Adipocyte (in vitro differentiated cells): ENCODE measurements at places on chromosomes 12 and 14.
A peak's percentile ranks its signal among the peaks of the same experiment; 100 is the strongest.

- DNase-seq: no peak
Measured at GRCh38 chr12:94080341-94081009, 67.9 kb upstream of the PLXNC1 start.

- DNase-seq: no peak
Measured at GRCh38 chr12:103698752-103699560, 111.9 kb downstream of the STAB2 start.

DNA sequence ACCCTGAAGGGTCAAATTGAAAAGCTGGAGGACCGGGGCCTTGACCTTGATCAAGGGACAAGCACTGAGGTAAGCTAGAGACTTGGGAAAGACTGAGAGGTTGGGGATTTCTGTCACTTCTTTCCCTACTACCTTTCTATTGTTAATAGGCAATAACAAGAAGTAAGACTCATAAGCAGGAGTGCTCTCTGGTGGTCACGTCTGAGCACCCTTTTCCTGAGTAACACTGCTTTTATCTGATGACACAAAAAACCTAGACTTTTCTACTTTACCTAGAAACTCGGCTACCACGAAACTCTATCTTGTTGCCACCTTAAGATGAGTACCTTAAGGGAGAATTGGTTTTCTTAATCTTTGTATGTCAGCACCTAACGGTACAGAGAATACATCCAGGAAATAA lies 35.5 kb upstream of the PPFIBP1 start:
- DNase-seq: no peak

DNA sequence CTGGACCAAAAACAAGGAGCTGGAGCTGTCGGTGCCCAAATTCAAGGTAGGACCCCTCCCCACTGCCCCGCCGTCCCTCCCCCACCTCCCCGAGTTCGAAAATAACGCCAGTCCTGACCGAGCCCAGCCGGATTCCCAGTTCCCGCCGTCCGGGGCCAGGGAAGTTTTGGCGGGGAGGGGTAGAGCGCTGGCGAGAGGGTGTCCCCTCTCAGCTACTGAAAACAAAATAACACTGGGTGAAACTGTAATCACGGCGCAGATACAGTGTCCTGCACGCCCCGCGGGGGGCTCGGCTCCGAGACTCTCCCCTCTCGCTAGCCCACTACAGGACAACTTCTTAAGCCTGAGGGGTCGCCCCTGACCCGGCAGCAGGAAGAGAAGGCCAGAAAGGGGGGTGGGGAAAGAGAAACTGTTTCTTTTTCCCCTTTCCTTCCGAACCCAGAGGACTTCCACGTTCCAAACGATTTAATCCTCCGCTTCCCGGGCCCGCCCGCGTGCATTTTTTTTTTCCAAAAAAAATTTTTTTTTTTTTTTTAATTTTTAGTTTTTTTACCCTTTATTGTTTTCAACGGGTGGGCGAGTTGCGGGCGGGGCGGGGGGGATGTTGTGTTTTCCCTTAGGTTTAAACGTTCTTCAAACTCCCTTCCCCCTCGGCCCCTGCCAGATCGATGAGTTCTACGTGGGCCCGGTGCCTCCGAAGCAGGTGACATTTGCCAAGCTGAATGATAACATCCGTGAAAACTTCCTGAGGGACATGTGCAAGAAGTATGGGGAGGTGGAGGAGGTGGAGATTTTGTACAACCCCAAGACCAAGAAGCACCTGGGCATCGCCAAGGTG lies 1.6 kb downstream of the SETD1B start:
- DNase-seq: peak; percentile 55

- no peak for DNase-seq
Measured at GRCh38 chr14:74218462-74218861, 20.8 kb upstream of the VSX2 start.

DNA sequence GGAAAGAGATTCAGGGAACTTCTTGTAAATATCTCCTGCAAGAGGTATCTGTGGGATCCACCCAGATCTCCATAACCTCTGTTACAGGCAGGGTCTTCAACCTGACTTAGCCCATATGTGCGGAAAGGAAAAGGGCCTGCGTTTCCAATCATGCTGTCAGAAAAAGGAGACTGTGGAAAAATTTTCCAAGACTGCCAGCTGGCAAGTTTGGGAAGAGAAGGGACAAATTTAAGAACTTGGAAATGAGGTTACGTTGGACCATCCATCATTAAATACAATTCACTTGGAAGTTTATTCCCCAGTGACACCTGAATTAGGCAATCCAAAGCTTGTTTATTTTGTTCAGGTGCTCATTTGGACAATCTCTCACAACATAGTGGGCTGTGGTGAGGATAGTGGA lies 13.9 kb downstream of the PTHLH start:
- no peak for DNase-seq

GRCh38 chr12:52200086-52200780 lies 8.4 kb upstream of the KRT80 start:
- no peak for DNase-seq

DNA sequence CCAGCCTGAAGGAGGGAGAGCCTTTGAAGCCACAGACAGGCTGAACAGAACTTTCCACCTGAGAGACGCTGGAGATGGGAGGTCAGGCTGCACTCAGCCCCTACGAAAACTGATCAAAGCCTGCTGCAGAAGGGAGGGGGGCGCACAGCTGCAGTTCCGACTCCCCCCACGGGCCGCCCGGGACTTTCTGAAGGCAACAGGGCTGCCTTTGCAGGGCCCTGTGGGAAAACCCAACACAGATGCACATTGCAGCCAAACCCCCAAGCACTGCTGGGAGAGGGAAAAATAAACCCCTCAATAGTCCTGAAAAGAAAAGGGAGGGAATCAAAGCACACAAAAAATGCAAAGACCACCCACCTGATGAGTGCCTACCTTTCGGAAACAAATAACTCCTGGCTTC lies 290.6 kb downstream of the ZFP36L1 start:
- no peak for DNase-seq

DNA sequence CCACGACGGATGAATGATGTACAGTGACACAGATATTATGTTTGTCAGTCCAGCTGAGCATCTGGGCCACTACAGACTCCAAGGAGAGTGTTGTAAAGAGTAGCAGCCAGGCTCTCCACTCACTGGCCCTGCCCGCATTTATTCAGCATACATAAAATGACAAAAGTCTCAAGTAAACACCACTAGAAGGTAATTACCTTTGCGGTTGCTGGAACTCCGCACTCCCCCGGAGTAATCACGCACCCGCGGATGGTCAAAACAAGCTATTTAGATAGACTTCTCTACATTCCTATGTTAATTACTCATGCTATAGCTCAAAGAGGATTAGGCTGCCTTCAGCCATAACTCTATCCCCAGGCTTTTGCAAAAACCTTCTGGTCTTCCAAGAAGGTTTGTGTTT lies 18.8 kb upstream of the STRAP start:
- DNase-seq: peak; percentile 39

GRCh38 chr12:15751741-15752140 lies 37.4 kb downstream of the EPS8 start:
- DNase-seq: no peak

DNA sequence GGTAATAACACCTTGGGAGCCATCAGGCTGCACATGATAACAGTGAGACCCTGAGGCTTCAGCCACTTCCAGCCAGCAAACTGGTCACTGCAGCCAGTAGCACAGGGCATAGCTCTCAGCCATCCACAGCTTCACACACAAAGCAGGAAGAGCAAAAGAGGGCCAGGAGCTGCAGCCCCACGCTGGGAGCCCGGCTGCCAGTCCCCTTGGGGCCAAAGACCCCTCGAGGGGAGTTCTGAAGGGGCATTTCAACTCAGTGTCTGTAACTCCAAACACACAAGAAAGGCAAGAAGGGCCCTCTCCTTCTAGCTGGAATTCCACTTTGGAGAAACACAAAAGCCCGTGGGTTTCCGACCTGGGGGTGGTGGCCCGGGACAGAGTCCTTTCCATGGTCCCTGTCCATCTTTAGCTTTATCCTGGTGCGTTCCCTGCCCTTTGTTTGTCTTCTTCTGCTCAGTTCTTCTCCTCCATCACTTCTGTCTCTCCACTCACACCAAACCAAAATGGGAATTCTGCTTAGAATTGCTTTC lies 151.8 kb upstream of the FKBP4 start:
- DNase-seq: no peak

DNA sequence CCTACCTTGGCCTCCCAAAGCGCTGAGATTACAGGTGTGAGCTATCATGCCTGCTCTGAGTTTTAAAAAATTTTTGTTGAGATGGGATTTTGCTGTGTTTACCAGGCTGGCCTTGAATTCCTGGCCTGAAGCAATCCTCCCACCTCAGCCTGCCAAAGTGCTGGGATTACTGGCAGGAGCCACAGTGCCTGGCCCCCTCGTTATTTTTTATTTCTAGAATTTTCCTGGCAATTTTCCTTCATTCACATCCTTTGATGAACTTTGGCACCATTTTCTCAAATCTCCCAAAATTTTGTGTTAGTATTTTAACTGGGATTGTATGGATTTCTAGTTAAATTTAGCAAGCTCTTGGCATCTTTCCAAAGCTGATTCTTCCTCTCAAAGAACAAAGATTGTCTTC lies 24.6 kb upstream of the SCARB1 start:
- DNase-seq: no peak

GRCh38 chr12:457676-458075 lies 2.1 kb upstream of the B4GALNT3 start:
- DNase-seq: no peak

GRCh38 chr12:21911832-21912231 lies 29.4 kb downstream of the ABCC9 start:
- DNase-seq: no peak

GRCh38 chr12:27331291-27331926 lies 1.2 kb upstream of the BMAL2 start:
- peak; percentile 84 for DNase-seq

DNA sequence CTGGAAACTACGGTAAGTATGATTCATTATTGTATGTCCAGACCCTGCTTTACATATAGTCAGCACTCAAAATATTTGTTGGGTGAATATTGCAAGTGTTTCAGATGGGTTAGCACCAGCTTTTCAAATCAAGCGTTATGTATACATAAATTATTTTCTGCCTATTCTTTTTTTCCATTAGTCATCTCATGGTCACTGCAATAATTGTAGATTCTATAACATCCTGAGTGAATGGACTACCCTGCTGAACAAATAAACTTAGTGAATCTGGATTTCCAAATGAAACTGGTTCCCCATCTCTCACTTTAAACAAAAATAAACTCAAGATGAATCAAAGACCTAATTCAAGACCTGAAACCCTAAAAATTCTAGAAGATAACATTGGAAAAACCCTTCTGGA lies 152.3 kb downstream of the DIO2 start:
- DNase-seq: peak; percentile 39

GRCh38 chr12:94594443-94594825 lies 55.9 kb downstream of the TMCC3 start:
- DNase-seq: no peak

- DNase-seq: peak; percentile 24
Measured at GRCh38 chr12:111692575-111693210, 6.8 kb downstream of the ACAD10 start.

- DNase-seq: no peak
Measured at GRCh38 chr14:23023022-23023794, 11.5 kb downstream of the PSMB5 start.

- DNase-seq: no peak
Measured at GRCh38 chr12:27133022-27133590, 50.7 kb upstream of the C12orf71 start.
